ENCODE measurements at places on chromosomes 12 and 14. TPM values are rescaled to one million over a fixed set of nuclear protein-coding genes. Genes with fewer than 3 reads are reported as not detected.

- no peak for DNase-seq
Measured at GRCh38 chr14:105218611-105219010, 29.7 kb upstream of the BTBD6 start.

- no peak for DNase-seq
Measured at GRCh38 chr14:52898496-52898895, 52.4 kb downstream of the FERMT2 start.

DNA sequence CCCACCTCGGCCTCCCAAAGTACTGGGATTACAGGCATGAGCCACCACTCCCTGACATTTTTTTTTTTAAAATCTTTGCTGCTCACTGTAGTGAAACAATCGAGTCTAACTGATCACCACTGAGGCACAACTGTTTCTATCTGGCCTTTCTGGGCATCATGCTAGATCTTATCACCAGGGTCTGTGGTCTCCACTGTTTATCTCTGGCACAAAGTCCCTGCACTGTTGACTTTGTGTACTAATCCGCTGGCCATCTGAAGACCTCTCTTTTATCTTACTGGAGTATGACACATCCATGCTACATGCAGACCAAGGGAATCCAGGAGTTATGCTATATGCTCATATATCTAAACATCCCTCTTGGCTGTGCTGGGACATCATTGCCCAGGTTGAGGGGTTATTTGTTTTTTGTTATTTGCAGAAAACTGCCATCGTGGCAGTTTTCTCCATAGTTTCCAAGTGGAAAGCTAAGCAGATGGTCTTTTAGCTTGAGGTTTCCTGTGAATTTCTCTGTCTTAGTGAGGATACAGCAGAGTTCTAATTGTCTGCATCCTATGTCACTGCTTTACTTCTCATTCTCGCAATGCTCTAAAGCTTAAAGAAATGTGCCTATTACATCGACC lies 456.9 kb downstream of the CCER1 start:
- DNase-seq, result no peak

DNA sequence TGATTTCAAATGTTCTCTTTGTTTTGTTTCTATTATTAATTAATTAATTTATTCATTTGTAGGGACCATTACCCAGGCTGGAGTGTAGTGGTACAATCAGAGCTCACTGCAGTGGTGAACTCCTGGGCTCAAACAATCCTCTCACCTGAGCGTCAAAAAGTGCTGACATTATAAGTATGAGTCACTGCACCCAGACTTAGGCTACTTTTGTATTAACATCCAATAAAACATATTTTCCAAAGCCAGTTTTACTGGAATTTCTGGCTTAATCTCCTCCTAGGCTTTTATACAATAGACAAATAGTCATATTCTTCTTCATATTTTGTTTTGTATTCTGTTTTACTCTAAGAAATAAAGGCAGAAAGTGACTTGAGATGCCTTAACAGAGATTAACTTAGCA lies 749.6 kb downstream of the SLC16A7 start:
- DNase-seq, result no peak

DNA sequence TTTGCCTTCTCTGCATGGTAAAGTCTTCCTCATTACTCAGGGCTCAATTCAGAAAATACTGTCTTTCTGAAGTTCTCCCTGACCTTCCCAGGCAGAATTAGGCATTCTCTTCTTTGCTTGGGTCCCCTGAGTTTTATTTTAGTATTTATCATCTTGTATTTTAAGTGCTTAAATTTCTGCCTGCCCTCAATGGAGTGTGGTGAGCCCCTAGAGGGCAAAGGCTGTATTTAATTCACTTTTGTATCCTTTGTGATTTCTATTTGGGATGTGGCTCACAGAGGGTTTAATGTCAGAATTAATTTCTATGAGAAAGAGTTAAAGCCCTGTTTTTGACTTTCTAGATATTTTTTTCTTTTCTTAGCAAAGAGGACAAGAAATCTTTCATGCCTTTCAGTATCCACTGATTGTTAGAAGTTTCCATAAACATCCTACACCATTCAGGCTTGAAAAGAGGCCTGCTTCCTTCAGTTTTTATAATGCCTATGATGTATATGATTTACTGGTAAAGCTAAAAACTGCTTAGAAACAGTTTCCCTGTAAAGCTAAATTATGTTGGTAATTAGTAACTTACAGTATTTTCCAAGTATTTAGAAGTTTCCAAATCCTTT lies 55.6 kb upstream of the PTPRB start:
- DNase-seq, result no peak

GRCh38 chr14:67926821-67927220 lies 107.2 kb downstream of the RAD51B start:
- no peak for DNase-seq

- DNase-seq, result no peak
Measured at GRCh38 chr14:64659366-64659765, 44.9 kb upstream of the PLEKHG3 start.

GRCh38 chr14:68144051-68144681 lies 324.6 kb downstream of the RAD51B start:
- no peak for DNase-seq

DNA sequence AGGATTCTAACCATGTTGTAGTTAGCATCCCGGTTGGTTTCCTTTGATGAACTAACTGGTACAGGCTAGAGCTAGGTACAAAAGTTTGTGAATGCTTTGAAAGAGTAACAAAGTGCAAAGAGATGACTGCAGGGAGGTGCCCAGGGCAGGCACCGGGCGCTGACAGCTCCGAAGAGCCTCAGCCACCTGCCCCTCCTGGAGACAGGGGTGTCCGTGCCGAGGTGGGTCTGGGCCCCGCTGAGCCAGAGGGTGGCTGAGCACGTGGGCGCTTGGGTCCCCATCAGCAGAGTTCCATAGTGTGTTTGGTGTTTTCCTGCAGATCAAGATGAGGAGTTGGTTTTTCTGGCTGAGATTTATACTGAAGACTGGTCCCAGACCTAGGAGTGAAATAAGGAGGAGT lies 19.9 kb downstream of the PRKAB1 start:
- no peak for DNase-seq

- no peak for DNase-seq
Measured at GRCh38 chr14:33897878-33898535, 52.9 kb downstream of the EGLN3 start.

- DNase-seq, result no peak
Measured at GRCh38 chr12:45379261-45379660, 163.4 kb downstream of the ANO6 start.

- no peak for DNase-seq
Measured at GRCh38 chr12:128852885-128853599, at the start of gene GLT1D1. Gene GLT1D1, plus strand, starts transcription at chr12:128853478. Its CDS starts 104 bp downstream, at chr12:128853582.

- no peak for DNase-seq
Measured at GRCh38 chr12:101019667-101020066, 190.4 kb downstream of the SLC5A8 start.

DNA sequence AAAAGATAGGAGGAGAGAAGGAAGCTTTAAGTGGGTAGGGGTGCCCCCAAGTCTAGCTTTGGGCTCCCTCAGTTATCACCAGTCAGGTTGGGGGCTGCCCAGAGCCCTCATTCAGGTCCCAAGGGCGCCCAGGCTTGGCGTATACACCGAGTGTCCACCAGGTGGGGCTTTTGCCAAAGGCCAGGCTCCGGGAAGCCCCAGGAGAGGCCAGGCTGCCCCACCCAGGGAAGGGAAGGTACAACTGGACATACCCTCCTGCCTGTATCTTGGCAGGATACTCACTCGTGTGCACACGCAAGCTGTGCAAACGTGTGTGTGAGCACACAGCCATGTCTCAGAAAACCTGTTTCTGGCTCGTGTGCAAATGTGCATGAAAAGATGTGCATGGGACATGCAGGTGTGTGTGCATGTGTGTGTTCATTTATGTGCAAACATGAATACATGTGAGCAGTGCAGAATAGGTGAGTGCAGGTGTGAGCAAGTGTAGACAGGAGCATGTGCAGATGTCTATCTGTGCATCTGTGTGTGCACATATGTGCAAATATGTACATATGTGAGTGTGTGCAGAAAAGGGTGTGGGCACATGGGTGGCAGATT lies 103.9 kb upstream of the MYL2 start:
- peak; percentile 15 for DNase-seq

GRCh38 chr14:81416194-81416952 lies 16.2 kb upstream of the STON2 start:
- DNase-seq, result no peak

Gene ACRBP
- 0.69 TPM for total RNA-seq

Gene RPS26
- total RNA-seq, result 97.6 TPM

Gene ZDHHC22
- total RNA-seq, result 5.6 TPM

Gene UNG
- total RNA-seq, result 19.4 TPM

Gene GPR162
- 43.4 TPM for total RNA-seq

Gene OR11G2
- not detected for total RNA-seq

Gene BCL2L14
- not detected for total RNA-seq

Gene EFS
- total RNA-seq, result 11.1 TPM

Gene CLEC6A
- total RNA-seq, result not detected

Gene HRK
- 2.8 TPM for total RNA-seq

Gene KLRC1
- not detected for total RNA-seq

Gene GOLGA5
- 38.6 TPM for total RNA-seq

Gene NEUROD4
- 1.3 TPM for total RNA-seq

Gene PELI2
- 12.5 TPM for total RNA-seq

Gene C12orf54
- total RNA-seq, result 0.50 TPM

Gene TC2N
- 17.1 TPM for total RNA-seq
